ENCODE measurements at places on chromosomes 1 and 21. TPM values are rescaled to one million over a fixed set of nuclear protein-coding genes. Genes with fewer than 3 reads are reported as not detected.

GRCh38 chr1:91397605-91398004, 7.0 kb downstream of the HFM1 start:
- H3K27ac ChIP-seq = no peak overlapping the region
- H3K4me3 ChIP-seq = no peak overlapping the region
- H3K4me1 ChIP-seq = no peaks in the 10 kb centered on the region
- no peaks in the 10 kb centered on the region for H3K36me3 ChIP-seq

GRCh38 chr1:226675715-226676357, 63.2 kb downstream of the ITPKB start:
- H3K4me1 ChIP-seq = peaks cover 10% of the 10 kb centered on the region
- no peak overlapping the region for H3K4me3 ChIP-seq
- no peaks in the 10 kb centered on the region for H3K27me3 ChIP-seq
- DNase-seq = no peak
- H3K27ac ChIP-seq = peak overlapping the region; percentile 39
- no peaks in the 10 kb centered on the region for H3K36me3 ChIP-seq

- H3K4me3 ChIP-seq = no peak overlapping the region
- peaks cover 78% of the 10 kb centered on the region for H3K4me1 ChIP-seq
- H3K27me3 ChIP-seq = no peaks in the 10 kb centered on the region
- peak; percentile 73 for DNase-seq
- peak overlapping the region; percentile 57 for H3K27ac ChIP-seq
Measured at GRCh38 chr1:208203127-208203847, 40.9 kb downstream of the PLXNA2 start.

DNA sequence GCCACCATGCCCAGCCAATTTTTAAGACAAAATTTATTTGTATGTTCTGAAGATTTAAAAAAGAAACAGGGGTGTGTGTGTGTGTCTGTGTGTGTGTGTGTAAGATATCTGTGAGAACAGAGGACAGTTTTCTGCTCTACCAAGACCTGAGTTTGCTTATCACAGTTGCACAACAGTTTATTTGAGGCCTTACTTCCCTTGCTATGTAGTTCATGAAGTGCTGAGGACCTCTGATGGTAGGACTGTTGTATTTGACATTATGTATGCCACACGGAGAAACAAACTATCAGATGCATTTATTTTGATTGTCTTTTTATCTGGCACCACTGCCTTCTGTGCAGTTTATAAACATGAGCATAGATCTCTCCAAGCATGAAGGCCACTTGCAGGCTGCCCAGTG, 355.2 kb downstream of the PBX1 start:
- no peaks in the 10 kb centered on the region for H3K4me1 ChIP-seq
- DNase-seq = peak; percentile 38
- no peaks in the 10 kb centered on the region for H3K36me3 ChIP-seq
- no peaks in the 10 kb centered on the region for H3K27me3 ChIP-seq
- H3K27ac ChIP-seq = no peak overlapping the region
- H3K4me3 ChIP-seq = no peak overlapping the region

- no peak overlapping the region for H3K27ac ChIP-seq
- H3K36me3 ChIP-seq = no peaks in the 10 kb centered on the region
- no peaks in the 10 kb centered on the region for H3K4me1 ChIP-seq
- DNase-seq = no peak
- H3K4me3 ChIP-seq = no peak overlapping the region
Measured at GRCh38 chr1:217048104-217048707, 325.0 kb upstream of the ESRRG start.

GRCh38 chr1:208010487-208011071, 99.7 kb upstream of the CD34 start:
- DNase-seq = no peak
- no peak overlapping the region for H3K4me3 ChIP-seq
- peak overlapping the region; percentile 54 for H3K27ac ChIP-seq
- no peaks in the 10 kb centered on the region for H3K27me3 ChIP-seq

Gene DDR2
- total RNA-seq = 20.8 TPM

DNA sequence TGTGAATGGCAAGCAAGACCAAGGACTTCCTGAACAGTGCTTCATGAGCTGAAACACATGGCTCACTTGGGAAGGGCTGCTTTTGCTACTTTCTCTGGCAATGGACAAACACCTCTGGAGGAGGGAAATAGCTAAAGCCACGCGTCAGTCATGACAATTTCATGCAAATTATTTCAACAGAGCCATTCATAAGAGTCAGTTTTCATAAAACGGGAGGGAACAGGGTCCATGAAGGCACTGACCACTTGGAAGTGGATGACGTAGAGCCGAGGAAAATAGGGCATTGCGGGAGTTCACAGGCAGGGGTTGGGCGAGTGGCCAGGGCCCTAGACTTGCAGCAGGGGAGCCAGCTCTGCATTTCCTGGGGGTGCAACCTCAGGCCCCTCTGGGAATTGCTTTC, 43.9 kb downstream of the SDC3 start:
- no peak overlapping the region for H3K4me3 ChIP-seq
- no peak for DNase-seq
- no peaks in the 10 kb centered on the region for H3K27me3 ChIP-seq
- no peaks in the 10 kb centered on the region for H3K36me3 ChIP-seq
- H3K27ac ChIP-seq = no peak overlapping the region
- no peaks in the 10 kb centered on the region for H3K4me1 ChIP-seq

Gene LCE2B
- total RNA-seq = not detected

DNA sequence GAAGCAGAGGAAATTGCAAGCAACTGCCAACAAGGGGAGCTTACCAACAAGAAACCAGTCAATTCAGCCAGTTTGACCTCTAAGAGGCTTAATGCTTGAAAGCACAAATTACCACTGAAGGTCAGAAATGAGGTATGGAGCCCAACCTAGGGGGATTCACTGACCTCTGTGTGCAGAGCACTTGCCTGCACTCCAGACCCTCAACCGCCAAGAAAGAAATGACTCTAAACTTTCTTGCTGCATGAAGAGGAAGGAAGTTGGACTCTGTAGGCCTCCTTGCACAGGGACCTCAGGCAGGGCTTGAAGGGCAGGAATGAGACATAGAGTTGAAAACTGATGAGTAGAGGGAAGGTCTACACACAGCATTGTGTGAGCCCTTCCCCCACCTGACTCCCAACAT, 10.0 kb downstream of the ARMH1 start:
- no peaks in the 10 kb centered on the region for H3K36me3 ChIP-seq
- H3K4me1 ChIP-seq = no peaks in the 10 kb centered on the region
- H3K27me3 ChIP-seq = no peaks in the 10 kb centered on the region
- no peak for DNase-seq

DNA sequence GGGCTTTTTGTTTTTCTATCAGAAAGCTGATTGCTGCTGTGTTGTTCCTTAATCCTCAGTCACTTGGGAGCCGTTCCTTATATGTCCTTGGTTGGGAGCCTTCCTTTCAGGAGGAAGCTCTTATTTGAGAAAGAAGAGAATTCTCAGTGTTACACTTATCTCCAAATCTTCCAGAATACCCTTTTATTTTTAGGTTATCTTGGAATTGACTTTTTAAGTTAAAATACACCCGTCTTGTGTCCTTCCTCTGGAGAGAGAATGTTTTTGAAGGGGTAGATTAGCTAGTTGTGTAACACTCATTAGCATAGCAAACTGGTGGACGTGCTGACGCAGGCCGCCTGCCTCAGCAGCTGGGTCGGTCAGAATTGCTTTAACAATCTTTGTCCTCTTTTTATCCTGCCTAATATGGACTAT, 42.1 kb downstream of the LRRC8B start:
- no peaks in the 10 kb centered on the region for H3K36me3 ChIP-seq
- peak; percentile 75 for DNase-seq
- peak overlapping the region; percentile 73 for H3K27ac ChIP-seq
- H3K4me1 ChIP-seq = peaks cover 24% of the 10 kb centered on the region
- H3K4me3 ChIP-seq = no peak overlapping the region

Gene PRRX1
- 5.3 TPM for total RNA-seq

Gene GSTM2
- 51.1 TPM for total RNA-seq

DNA sequence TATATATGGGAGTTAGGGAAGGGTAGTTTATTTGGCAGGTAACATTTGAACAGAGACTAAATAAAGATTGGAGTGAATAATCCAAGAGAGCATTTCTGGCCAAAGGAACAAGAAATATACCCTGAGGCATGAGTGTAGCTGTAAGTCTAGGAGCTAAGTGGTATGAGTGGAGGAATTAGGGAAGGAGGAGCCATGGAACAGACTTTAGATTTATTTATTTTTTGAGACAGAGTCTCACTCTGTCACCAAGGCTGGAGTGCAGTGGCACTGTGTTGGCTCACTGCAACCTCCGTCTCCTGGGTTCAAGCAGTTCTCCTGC, 18.4 kb downstream of the CAPZA1 start:
- no peak overlapping the region for H3K27ac ChIP-seq
- H3K27me3 ChIP-seq = no peaks in the 10 kb centered on the region
- no peak for DNase-seq
- H3K4me1 ChIP-seq = peaks cover 39% of the 10 kb centered on the region
- no peak overlapping the region for H3K4me3 ChIP-seq

Gene EFNA1
- total RNA-seq = 20.2 TPM

- no peaks in the 10 kb centered on the region for H3K4me1 ChIP-seq
- no peak overlapping the region for H3K27ac ChIP-seq
- H3K4me3 ChIP-seq = no peak overlapping the region
- DNase-seq = no peak
- H3K27me3 ChIP-seq = no peaks in the 10 kb centered on the region
- H3K36me3 ChIP-seq = no peaks in the 10 kb centered on the region
Measured at GRCh38 chr1:68314151-68314780, 81.9 kb upstream of the WLS start.

DNA sequence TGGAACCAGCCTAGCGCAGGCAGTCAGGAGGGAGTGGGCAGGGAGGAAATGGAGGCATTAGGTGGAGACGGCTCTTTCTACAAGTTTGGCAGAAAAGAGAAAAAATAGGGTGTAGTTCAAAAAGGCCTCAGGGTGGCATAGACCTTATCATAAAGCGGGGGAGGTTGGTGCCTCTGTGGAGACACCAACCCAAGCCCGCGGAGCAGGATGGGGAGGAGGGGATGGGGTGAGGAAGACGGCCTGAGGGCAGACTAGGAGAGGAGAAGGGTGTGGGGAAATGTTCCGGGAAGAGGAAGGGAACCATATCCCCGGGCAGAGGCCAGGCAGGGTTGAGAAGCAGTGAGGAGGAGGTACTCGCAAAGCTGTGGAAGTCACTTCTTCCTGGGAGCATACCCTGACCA, 17.4 kb upstream of the SHE start:
- H3K36me3 ChIP-seq = no peaks in the 10 kb centered on the region
- no peaks in the 10 kb centered on the region for H3K4me1 ChIP-seq
- H3K27ac ChIP-seq = no peak overlapping the region
- H3K27me3 ChIP-seq = no peaks in the 10 kb centered on the region

- DNase-seq = no peak
- H3K36me3 ChIP-seq = no peaks in the 10 kb centered on the region
- H3K4me1 ChIP-seq = peaks cover 10% of the 10 kb centered on the region
- H3K27ac ChIP-seq = no peak overlapping the region
- H3K27me3 ChIP-seq = no peaks in the 10 kb centered on the region
Measured at GRCh38 chr1:224203243-224204016, 20.4 kb downstream of the DEGS1 start.

Gene ARHGAP30
- total RNA-seq = 3.1 TPM

DNA sequence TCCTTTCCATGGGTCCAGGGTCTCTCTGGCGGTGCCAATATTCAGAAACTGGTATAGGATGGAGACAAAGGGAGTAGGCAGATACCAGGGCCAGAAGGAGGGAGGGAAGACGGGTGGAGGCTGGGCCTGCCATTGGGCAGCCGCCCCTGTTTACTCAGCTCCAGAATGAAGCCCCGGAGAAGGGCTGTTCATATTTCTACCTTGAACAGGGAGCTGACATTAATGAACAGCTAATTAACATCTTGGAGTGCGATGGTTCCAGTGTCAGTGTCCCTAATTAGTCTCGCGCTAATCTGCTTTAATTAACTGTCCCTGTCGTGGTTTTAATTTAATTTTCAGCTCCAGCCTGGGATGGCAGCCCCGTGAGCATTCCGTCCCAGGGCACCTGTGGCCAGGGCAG, 113.8 kb downstream of the EPHB2 start:
- peaks cover 42% of the 10 kb centered on the region for H3K4me1 ChIP-seq
- H3K27me3 ChIP-seq = no peaks in the 10 kb centered on the region
- H3K4me3 ChIP-seq = no peak overlapping the region
- DNase-seq = no peak
- no peaks in the 10 kb centered on the region for H3K36me3 ChIP-seq

Gene CBR3
- total RNA-seq = 1.3 TPM

GRCh38 chr1:100535264-100535663, 2.7 kb upstream of the GPR88 start:
- DNase-seq = no peak
- no peaks in the 10 kb centered on the region for H3K36me3 ChIP-seq
- no peak overlapping the region for H3K4me3 ChIP-seq
- H3K27me3 ChIP-seq = peaks cover 5% of the 10 kb centered on the region
- H3K4me1 ChIP-seq = peaks cover 20% of the 10 kb centered on the region
- no peak overlapping the region for H3K27ac ChIP-seq

- H3K4me3 ChIP-seq = no peak overlapping the region
- no peak overlapping the region for H3K27ac ChIP-seq
- H3K27me3 ChIP-seq = no peaks in the 10 kb centered on the region
- no peaks in the 10 kb centered on the region for H3K36me3 ChIP-seq
Measured at GRCh38 chr1:67939186-67939743, 106.0 kb upstream of the GNG12 start.

DNA sequence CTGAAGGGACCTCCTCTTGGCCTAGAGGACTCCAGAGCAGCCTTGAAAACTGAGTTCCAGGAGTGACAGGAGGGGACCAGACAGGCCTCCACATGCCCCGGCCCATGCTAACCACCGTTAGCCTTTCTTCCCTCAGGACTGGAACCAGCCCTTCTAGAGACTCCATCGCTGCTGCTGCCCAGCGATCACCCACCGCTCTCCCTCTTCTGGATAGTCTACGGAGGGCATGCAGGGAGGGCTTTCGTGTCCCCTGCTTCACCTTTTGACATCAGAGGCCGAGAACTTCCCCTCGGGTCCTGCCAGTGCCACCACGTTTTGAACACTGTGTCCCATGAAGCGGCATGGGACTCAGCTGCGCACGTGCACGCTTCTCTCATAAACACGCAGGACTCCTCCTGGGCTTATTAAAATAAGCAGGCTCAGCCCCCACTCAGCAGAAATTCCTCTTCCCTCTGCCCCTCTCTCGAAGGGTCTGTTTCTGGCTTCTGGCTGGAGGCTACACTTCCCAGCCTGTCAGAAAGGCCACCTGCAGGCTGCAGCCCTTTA, 26.6 kb downstream of the NPHP4 start:
- H3K27ac ChIP-seq = no peak overlapping the region
- H3K4me1 ChIP-seq = peaks cover 9% of the 10 kb centered on the region
- H3K27me3 ChIP-seq = no peaks in the 10 kb centered on the region
- H3K36me3 ChIP-seq = no peaks in the 10 kb centered on the region

- no peak for DNase-seq
- no peak overlapping the region for H3K4me3 ChIP-seq
- H3K4me1 ChIP-seq = no peaks in the 10 kb centered on the region
- H3K36me3 ChIP-seq = no peaks in the 10 kb centered on the region
- H3K27me3 ChIP-seq = no peaks in the 10 kb centered on the region
Measured at GRCh38 chr1:228156941-228157728, 7.4 kb downstream of the GJC2 start.

Gene CYP4A22
- total RNA-seq = not detected

Gene NTMT2
- not detected for total RNA-seq

GRCh38 chr1:45473302-45473701, 17.7 kb downstream of the TESK2 start:
- H3K4me1 ChIP-seq = no peaks in the 10 kb centered on the region
- H3K4me3 ChIP-seq = no peak overlapping the region
- H3K36me3 ChIP-seq = no peaks in the 10 kb centered on the region
- no peak for DNase-seq
